ENCODE measurements at places on chromosomes 3 and 15.

DNA sequence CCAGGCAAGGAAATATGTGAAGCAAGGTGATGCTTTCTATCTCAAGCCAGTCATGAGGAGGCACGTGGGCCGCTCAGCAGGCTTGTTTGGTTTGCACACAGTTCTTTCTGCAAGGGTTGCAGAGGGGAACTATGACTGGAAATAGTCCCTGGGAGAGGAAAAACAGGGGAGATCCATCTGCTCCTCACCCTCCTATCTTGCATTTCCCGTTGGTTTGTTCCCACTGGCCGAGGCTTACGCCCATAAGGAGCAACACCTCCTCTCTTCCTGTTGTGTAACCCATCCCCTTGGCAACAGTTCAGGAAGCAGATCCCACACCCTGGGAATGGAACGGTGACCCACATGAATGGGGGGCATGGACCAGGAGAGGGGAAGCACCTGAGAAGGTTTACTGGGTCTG lies 72.1 kb upstream of the MAGI1 start:
- DNase-seq, result no peak

DNA sequence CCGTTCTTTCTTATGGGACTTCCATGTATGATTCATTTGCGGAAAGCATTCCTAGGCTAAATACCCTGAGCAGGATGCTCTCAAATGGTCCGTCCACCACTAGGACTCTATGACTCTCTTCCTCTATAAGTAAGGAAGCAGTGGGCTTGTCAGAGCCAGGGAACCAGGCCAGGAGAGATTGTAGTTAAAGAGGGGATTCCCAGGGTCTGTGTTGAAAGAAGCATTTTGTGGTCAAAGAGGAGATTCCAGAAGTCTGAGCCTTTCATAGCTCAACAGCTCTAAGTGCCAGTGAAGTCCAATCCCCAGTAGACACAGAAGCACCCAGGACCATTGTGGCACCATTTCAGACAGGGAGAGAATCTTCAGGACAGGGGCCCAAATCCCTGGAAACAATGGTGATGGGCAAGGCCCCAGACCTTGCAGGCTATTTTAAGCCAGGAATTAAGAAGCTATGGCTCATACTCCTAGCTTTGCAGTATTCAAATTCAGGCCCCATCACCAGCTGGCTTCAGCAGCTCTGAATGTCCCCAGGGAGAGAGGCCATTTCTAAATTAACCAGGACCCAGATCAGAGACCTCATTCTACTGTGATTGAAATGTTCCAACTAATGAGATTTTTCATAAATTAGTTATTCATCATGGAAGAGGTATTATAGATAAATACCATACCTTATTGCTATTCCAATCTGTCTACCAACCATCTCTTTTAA lies 81.7 kb downstream of the CD47 start:
- no peak for DNase-seq

- no peak for DNase-seq
Measured at GRCh38 chr15:50257332-50257731, 8.2 kb downstream of the HDC start.

- DNase-seq, result peak; percentile 42
Measured at GRCh38 chr3:18445401-18446148, 20.4 kb upstream of the SATB1 start.

DNA sequence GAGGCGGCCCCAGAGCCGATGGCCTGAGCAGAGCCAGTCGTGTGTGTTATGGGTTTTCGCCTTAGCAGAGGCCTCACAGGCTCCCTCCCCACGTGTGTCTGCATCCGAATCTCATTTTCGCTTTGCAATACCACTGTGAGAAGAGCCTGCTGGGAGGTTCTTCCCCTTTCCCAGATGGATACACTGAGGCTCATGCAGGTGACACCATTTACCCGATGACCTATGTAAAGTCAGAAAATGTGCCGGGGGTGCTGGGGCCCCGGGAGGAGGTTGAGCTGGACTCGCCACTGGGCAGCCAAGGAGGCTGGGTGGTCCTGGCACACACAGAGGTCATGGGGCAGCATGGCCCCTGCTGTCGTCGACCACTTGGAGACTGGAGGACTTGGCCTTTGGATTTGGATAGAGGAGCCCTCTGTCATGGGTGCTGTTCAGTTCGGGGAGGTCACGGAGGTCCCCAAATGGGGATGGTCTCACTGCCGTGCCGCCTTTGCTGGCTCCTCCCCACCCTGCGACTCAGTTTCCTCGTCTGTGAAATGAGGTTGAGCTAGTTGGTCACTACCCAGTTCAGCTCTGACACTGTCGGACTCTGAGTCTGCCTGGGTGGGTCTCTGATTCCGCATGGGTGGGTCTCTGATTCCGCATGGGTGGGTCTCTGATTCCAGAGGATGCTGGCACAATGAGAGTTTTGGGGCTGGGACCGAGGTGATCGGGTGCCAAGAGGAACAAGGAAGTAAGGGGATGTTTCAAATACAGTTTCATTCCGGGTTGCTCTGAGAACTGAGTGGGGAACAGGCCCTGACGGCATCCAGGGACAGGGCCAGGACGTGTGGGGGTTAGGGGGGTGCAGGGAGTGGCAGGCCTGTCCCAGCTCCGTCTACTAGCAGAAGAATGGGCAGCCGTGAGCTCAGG lies 23.2 kb upstream of the MUC4 start:
- DNase-seq, result no peak

GRCh38 chr15:70625438-70625837 lies 137.9 kb downstream of the UACA start:
- no peak for DNase-seq

DNA sequence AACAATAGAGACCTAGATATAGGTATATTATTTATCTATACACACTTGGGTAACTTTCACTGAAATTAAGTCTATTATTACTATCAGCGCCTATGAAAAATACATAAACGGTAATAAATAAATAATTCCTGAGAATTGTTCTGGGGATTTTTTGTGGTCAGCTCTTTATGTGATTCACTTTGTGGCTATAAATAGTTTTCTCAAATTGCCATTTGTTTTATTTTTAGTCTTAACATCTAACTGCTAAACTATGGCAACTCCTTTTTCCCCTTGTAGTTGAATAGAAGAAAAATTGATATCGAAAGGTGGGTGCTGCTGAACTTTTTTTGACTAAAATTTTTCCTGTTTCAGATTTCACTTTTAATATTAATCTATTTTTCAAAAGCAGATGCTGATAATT lies 189.0 kb downstream of the VGLL3 start:
- DNase-seq, result no peak

GRCh38 chr3:82229397-82229796 lies 468.0 kb upstream of the GBE1 start:
- no peak for DNase-seq

GRCh38 chr3:7874116-7874515 lies 627.5 kb upstream of the LMCD1 start:
- no peak for DNase-seq

- DNase-seq, result no peak
Measured at GRCh38 chr15:41207687-41208448, 22.7 kb downstream of the EXD1 start.

- peak; percentile 18 for DNase-seq
Measured at GRCh38 chr15:38354315-38354929, 99.5 kb upstream of the FAM98B start.

- DNase-seq, result no peak
Measured at GRCh38 chr3:53795176-53795575, 51.0 kb downstream of the CHDH start.

GRCh38 chr3:47324278-47324865 lies 41.6 kb downstream of the KLHL18 start:
- peak; percentile 25 for DNase-seq

GRCh38 chr3:130557336-130558035 lies 40.5 kb downstream of the COL6A6 start:
- DNase-seq, result no peak

DNA sequence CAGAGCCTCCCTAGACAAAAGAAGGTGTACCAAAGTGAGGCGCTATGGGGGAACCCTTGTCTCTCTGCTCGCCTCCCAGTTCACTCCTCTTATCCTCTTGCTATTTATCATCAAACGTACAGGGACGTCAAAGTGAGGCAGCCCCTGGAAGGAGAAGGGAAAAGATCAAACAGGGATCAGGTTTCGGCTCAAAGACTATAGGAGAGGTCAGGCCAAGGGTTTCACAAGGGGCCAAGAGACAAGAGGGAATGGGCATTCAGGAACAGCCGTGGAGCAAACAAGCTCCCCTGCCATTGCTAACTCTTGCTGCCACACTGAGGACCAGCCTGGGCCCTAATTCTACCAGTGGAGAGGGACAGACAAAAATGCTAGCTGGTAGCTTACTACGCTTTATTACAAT lies 168.7 kb downstream of the GREM1 start:
- DNase-seq, result no peak

DNA sequence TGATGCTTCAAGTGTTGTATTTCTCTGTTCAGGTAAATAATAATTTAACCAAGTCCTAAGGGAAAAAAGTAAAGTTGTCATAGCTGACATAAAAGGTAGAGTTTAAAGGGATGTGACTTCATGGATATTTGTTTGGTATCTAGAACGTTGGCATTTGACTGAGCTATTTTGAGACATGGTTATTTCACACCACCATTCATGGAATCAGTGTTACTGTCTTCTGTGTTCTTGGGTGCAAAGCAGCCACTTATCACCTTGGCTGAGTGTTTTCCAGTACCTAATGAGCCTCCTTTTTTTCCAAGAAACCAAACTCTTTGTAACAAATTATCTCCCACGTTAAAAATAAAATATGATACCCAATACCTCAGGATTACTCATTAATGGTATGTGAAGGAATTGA lies 155.8 kb downstream of the GHSR start:
- DNase-seq, result no peak

DNA sequence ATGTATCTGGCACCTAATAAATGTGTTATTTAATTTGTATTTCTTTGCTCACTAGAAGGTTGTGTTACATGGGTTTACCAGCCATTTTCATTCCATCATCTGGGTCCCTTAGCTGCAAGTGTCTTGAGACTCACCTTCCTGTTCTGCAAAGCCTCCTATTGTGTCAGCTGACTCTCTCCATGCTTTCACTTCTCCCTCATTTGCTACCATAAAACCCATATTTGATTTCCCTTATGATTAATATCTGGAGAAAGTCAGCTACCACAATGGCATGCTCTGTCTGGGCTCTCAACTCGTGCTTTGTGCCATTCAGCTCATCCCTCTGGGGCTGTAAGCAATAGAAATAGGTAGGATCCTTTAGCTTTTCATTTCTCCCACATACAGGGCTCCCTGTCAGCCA lies 79.5 kb upstream of the EIF1B start:
- DNase-seq, result no peak

DNA sequence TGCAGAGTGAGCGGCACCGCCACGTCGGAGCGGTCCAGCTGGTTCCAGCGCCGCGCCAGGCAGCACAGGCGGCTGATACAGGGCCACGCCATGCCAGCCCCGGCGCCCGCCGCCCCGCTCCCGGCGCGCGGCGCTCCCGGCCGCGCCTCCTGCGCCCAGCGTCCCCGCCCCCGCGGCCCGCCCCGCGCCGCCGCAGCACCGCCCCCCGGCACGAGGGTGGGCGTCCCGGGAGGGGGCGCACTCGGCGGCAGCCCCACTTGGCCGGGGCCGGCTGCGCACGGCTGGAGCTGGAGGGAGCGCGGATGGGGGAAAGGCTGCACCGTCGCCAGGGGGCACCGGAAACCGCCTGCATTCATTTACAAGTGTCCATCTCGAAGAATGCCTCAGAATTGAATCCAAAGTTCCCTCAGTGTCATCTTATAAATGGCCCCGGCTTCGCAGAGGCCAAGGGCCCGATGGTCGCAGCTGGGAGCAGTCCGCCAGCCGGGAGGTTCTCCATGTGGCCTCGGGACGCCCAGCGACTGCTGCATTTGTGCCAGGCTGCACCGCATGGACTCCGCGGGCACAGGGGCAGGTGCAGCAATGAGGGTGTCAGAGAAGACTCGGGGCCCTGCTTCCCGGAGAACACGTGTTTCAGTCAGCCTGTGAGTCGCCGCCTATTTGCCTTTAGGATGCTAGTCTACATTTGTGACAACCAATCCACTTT lies at the start of gene MAP6D1:
MAP6D1 (minus strand) TSS at position 122 of the 706 bp plus-strand sequence; CDS start at position 92, 30 bp downstream.
- DNase-seq, result no peak
